Caco-2 (cell line): ENCODE measurements at places on chromosomes 5 and 9. TPM values are rescaled to one million over a fixed set of nuclear protein-coding genes. Genes with fewer than 3 reads are reported as not detected.

Gene DNAH5
- 0.14 TPM in 1 of 2 replicates, not detected in the other for total RNA-seq

Gene IL9
- 0.79 TPM in 1 of 2 replicates, not detected in the other for total RNA-seq

Gene ANKDD1B
- 0.63 and 0.88 TPM in 2 replicates for total RNA-seq

GRCh38 chr9:81112627-81113452 lies 576.5 kb downstream of the TLE1 start:
- no peak for DNase-seq

Gene SPINK7
- not detected in 2 replicates for total RNA-seq

GRCh38 chr5:65861830-65862241 lies 64.5 kb upstream of the ERBIN start:
- DNase-seq = peak; percentile 3

DNA sequence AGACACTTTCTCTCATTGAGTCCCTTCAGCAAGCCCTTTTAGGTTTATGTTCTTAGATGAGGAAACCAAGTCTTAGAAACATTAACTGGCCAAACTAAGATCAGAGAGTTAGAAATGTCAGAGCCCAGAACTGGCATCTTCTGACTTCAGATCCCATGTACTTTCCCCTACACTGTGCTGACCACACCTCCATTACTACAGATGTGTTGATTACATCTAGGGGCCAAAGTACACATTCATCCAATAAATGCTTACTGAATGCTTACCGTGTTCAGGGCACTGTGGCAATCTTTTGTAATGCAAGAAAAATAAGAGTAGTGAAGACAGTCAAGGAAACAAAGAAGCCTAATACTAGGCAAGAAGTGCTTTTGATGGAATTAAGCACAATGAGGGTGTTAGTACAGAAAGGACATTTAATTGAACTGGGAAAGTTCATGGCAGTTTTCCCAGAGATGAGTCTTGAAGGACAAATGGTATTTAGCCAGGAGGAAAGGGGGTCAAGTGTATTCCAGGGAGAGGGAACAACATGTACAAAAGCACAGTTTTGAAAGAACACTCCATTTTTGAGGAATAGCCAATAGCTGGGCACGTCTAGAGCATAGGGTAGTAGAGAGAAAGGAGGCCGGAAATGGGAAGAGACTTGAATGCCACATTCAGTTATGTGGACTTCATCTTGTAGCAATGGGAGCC lies 89.7 kb upstream of the CDKN2B start:
- DNase-seq = peak; percentile 11
